ENCODE measurements at places on chromosomes 2 and 18.

DNA sequence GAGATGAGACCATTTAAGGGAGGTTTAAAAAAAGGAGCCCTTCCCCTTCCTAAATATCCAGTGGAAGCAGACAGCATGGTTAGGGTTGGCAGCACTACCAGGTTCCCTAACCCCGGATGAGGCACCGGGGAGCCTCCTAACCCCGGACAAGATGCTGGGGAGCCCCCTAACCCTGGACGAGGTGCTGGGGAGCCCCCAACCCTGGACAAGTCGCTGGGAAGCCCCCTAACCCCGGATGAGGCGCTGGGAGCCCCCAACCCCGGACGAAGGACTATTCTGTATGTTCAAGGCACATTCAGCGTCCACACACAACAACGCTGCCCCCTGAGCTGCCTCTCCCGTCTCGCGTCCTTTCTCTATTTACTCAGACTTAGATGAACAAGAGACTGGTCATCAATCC is 51.9 kb downstream of the ANKMY1 start:
- no peak for DNase-seq

GRCh38 chr2:207046724-207047123 is 107.4 kb downstream of the CPO start:
- DNase-seq: no peak

- no peak for DNase-seq
Measured at GRCh38 chr18:26863122-26863879, 2.2 kb downstream of the AQP4 start.

GRCh38 chr18:63439334-63439733 is 17.1 kb upstream of the VPS4B start:
- DNase-seq: no peak

Measured in epithelial cell of proximal tubule (primary cell).